ENCODE measurements at places on chromosomes 12 and 14.

GRCh38 chr12:84497819-84498218 lies 414.8 kb downstream of the SLC6A15 start:
- no peak for DNase-seq

GRCh38 chr12:114673169-114673833 lies 10.7 kb downstream of the TBX3 start:
- DNase-seq: no peak

GRCh38 chr12:121915841-121916321 lies 2.5 kb upstream of the CFAP251 start:
- DNase-seq: no peak

- DNase-seq: no peak
These were observed 14.0 kb upstream of the TBPL2 start for GRCh38 chr14:55454264-55455002.

DNA sequence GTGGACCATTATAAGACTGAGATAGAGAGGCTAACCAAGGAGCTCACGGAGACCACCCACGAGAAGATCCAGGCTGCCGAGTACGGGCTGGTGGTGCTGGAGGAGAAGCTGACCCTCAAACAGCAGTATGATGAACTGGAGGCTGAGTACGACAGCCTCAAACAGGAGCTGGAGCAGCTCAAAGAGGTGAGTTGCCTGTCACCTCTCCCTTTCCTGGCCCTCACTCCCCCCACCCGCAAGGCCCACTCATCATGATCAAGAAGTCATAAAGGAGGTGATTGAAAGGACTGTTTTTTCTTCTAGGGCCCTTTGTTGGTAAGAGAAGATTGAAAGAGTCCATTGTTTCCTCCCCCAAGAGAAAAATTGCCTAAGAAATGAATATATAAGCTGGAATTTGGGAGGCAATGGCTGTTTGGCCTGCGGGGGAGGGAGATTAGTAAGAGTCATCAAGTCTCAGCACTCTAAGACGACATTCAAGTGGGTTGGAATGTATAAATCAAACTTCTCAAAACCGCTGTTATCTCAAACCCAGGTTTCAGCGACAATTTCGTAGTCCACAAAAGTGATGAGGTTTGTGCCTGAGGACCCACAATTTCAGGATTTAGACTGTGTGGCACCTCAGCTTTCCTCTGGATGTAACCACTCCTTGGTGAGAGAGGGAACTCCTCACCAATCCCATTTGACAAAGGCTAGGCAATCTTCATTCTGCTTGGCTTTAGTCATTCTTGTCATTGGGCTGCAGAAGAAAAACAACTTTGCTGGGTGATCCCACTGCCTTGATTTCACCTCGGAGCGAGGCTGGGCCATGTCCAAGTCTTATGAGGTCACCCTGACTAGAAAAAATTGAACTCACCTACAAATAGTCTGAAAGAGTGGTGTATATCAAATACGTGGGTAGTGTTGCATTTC lies 966 bp downstream of the BICD1 start:
- peak; percentile 2 for DNase-seq

GRCh38 chr12:80490329-80490728 lies 46.3 kb downstream of the PTPRQ start:
- DNase-seq: no peak

- DNase-seq: no peak
These were observed 71.2 kb downstream of the NOC4L start for GRCh38 chr12:132215299-132215989.

DNA sequence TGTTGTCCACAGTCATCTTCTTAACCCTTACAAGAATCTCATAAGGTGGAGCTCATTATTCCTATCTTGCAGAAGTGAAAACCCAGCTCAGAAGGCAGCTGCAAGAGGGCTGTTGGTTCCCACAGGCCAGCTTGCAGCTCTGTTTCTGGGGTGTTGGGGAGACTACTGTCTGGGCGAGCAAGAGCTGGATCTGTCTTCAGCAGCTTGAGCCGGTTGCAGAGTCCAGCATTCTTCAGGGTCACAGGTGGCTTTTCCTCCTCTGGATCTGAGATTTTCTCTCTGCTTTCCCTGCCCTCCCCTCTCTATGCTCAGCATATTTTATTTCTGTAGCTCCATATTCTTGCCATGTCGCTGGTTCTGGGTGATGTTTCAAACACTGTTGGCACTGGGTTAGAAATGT lies 87.4 kb downstream of the PAPOLA start:
- DNase-seq: no peak

DNA sequence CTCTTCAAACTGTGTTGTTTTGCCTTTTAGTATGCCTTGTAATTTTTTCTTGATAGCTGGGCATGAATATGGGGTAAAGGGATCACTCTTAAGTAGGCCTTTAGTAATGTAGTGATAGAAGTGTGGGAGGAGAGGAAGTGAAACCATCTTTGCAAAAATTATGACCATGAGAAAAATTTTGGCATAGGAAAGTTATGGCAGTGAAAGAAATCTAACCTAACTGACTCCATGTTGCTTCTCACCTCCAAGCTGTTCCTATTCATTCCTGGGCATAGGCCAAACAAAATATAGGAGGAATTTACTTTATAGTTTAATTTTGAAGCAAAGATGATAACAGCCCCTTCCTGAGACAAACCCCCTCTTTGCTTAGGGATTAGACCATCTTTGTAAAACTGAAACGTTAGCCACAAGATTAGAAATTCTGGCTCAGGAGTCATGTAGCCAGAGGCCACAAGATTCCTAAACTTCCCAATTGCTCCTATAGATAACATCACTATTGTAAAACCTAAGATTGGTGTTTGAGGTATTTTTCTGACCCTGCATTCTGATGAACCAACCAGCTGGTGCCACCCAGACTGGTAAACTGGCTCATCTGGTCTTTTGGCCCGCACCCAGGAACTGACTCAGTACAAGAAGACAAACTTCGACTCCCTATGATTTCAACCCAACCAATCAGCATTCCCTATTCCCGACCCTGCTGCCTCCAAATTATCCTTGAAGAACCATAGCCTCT lies 45.8 kb downstream of the CRADD start:
- no peak for DNase-seq

DNA sequence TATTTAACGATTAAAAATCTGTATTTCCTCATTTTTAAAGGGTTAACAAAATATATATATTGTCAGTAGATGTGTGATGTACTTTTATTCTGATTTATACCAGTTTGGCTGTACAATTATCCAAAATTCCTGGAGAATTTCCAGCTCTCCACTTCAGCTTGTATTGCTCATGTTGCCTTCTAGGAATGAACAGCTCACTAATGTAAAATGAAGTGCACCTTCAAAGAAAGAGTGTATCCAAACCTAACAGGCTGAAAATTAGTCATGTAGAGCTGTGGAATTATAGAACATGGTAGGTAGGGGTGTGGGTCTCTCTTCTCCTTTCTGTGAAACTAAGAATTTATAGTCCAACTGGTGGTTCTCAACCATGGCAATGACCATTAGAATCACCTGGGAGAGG lies 362.0 kb downstream of the ETNK1 start:
- DNase-seq: no peak

DNA sequence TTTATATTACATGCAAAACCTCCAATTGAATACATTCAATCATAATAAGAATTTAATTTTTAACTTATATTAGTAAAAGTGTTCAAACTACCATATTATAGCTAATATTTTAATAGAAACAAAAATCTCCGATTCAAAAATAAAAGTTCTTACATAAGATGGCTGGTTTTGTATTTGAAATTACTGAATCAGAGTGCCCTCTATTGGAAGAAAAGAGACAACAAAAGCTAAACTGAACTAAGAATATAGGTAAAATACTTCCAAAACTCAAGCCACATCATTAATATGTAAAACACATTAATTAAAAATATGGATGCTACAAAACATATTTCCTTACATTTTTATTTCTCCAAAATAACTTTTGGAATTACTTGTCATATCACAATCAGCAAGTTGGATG lies 120.3 kb downstream of the GARIN6 start:
- no peak for DNase-seq
